Amniotic stem cell (primary cell): ENCODE measurements at places on chromosomes 4 and X.

DNA sequence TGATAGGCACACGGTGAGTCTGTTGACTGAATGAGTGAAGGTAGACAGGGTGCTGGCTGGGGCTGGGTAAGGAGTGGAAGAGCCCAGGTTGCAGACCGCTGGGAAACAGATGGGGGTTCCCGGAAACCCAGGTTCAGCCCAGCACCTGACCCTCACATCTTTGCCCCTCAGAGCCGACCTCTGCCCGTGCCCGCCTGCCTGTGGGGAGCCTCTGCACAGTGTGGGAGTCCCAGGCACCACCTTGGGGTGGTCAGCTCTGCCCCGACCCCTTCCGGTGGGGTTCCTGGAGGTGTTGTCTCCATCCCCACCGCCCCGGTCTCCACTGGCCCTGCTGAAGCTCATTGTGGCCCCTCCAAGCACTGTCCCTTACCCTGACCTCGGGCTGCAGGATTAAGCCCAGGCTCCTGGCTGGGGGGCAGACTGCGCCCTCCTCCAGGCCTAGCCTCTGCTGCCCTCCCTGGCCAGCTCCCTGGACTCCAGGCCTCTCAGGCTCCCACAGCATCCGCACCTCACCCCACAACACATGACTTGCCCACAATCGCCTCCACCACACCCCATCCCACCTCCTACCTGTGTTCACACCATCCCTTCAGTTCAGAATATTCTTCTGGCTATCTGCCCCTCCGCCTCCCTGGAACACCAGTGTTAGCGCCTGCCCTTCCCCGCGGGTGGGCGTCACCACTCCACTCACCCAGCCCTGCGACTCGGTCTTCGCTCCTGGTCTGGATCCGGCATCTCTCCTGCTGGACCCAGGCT, 21.4 kb downstream of the HMX1 start:
- DNase-seq: no peak

- no peak for DNase-seq
Measured at GRCh38 chr4:3515646-3516045, 16.6 kb downstream of the LRPAP1 start.

DNA sequence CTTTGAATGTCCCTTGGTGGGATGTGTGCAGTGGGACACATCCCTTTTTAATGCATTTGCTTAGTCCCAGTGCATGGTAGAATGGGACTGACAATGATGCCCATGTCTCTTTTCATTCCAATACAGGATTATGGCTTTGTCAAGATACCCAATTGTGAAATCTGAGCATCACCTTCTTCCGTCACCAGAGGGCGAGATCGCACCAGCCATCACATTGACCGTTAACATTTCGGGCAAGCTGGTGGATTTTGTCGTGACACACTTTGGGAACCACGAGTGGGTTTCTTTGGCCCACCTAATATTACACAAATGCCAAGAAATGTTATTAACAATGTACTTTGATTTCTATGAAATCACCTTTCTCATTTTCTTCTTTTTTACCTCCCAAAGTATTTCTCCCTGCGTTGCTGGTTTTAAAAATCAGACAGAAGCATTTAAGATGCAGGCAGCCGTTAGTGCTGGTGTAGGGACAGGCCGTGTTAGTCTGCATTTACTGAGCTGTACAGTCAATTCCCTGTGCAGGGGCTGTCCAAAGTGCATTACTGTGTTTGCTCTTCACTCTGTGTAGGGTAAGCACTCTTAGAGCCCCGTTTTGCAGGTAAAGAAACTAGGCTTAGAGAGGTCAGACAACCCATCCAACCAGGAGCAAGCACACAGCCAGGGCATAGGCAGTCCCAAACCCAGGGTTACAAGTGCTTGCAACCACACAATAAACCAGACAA, 46.5 kb downstream of the CWH43 start:
- DNase-seq: no peak

GRCh38 chrX:14030174-14030530, 460 bp upstream of the GEMIN8 start:
- peak; percentile 7 for DNase-seq

DNA sequence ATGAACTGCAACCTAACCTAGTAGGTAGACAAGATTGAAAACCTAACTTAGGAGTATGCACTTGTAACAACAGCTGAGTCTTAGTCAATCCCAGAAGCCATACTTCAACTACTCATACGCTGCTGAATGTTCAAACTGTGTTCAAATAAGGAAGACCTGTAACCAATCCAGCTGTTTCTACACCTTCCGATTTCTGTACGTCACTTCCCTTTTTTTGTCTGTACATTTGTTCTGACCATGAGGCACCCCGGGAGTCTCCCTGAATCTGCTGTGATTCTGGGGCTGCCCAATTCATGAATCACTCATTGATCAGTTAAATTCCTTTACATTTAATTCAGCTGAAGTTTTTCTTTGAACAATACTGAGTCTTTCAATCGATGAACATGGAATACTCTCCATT, 89.5 kb downstream of the BMP3 start:
- no peak for DNase-seq

DNA sequence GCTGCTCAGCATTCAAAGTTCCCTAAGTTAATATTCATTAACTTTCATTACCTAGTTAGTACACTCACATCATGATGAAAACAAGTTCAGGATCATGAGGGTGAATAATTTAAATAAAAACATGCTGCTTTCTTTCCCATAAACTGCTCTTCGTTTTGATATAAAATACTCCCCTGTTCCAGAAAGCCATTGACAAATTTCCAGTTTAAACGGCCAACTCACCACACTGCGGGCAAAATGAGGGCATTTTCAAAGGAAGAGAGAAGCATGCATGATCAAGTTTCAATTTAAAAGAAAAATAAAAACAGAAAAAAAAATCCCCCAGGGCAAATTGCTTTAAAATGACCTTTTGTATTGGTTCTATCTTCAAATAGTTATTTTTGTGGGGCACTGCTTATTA, 69.6 kb downstream of the EPHA5 start:
- peak; percentile 29 for DNase-seq

GRCh38 chrX:9515973-9516538, 51.2 kb downstream of the TBL1X start:
- no peak for DNase-seq

DNA sequence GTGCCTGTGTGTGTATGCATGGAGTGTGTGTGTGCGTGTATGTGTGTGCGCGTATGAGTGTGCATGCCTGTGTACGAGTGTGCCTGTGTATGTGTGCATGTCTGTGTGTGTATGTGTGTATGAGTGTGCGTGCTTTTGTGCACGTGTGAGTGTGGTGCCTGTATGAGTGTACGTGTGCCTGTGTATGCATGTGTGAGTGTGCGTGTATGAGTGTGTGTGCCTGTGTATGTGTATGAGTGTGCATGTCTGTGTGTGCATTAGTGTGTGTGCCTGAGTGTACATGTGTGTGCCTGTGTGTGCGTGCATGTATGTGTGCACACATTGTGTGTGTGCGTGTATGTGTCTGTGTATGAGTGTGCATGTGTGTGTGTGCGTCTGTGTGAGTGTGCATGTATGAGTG, 5.7 kb downstream of the DOK7 start:
- no peak for DNase-seq

GRCh38 chr4:56570041-56570440, 64.5 kb downstream of the ARL9 start:
- DNase-seq: no peak

DNA sequence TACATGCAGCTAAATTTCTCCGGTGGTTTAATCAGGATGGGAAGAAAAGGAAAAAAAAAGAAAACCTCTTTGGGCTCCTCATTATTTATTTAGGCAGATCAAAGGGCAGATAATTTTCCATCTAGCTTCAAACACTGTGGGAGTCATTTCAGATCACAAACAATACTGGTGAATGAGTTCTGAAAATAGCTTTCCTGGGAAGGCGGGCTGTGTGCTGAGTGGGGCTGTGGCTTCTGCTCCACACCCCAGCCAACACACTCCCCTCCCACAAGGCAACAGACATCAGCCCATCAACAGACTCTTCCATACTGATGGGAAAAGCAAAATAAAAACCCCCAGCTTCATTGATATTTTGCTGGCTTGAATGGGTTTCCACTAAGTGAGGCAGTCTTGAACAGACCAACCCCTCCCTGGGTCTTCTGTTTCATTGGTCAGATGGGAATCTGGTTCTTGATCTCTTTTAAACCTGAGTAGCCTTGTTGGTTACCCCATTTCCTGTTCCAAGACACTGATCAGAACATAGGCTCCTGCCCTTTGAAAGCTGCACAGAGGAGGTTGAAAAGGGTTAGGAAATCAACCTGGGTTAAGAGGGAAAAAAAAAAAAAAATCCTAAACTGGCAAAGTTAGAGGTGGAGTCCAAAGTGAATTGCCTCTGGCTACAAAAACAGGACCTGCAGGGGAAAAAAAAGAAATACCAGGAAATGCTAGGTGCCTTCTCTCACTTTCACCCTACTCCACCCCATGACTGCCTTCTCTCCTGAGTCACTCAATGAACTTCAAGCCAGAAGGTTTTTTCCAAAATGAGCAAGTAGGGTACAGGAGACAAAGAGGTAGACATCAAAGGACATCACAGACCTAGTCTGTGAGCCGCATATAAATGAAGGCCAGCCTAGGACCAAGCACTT, 20.0 kb downstream of the AMOT start:
- no peak for DNase-seq

GRCh38 chr4:6926081-6926480, 16.5 kb downstream of the TBC1D14 start:
- DNase-seq: no peak

DNA sequence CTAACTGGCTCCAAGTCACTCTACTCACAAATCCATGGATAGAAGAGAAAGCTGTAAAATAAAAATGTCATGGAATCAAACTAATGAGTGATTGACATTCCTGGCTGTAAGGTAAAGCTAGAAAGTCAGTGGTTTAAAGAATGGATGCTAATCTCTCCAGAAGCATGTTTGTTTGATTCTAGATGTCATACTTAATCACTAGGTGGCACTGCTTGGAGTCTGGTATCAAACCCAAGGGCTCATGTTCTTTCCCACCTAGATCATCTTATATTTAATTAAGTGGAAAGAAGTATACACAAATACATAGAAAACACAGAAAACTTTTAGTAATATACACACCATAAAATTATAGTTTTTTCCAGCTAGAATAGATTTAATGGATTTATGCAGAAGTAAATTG, 2666.6 kb downstream of the PCDH7 start:
- no peak for DNase-seq

GRCh38 chr4:174714393-174715211, 114.4 kb downstream of the GLRA3 start:
- DNase-seq: peak; percentile 24

DNA sequence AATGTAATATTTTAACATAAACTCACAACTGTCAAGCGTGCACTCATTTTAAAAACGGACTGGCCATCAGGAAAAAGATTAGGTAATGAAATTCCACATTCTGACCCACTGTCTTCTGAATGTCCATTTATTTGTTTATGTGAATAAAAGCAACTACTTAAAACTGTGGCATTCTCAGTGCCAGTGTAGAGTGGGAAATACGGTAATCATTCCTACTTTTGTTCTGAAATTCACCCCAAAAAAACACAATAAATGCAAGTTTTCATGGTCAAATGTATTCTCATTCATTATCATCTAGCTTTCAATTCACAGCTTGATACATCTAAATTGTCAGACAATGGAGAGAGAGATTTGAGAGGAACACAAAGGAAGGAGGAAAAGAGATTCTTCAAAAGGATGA, 260.9 kb downstream of the DCHS2 start:
- DNase-seq: no peak

DNA sequence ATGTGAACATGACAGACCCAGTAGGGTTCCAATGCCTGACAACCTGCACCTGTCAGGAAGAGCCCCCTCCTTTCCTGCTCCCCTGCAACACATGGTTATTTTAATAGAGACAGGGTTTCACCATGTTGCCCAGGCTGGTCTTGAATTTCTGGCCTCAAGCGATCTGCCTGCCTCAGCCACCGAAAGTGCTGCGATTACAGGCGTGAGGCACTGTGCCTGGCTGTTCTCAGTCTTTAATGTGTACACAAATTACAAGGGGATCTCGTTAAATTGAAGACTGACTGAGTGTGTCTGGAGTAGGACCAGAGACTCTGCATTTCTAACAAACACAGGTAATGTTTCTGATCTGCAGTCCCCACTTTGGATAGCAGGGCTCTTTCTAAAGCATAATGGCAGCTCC, 55.4 kb downstream of the NPNT start:
- no peak for DNase-seq

GRCh38 chr4:75698963-75699228, 25.5 kb upstream of the USO1 start:
- DNase-seq: no peak
